ENCODE measurements at places on chromosomes 3 and 15. TPM values are rescaled to one million over a fixed set of nuclear protein-coding genes. Genes with fewer than 3 reads are reported as not detected.

The ISLR2 gene
- total RNA-seq: 0.88 TPM

The SCAANT1 gene
- not detected for total RNA-seq

DNA sequence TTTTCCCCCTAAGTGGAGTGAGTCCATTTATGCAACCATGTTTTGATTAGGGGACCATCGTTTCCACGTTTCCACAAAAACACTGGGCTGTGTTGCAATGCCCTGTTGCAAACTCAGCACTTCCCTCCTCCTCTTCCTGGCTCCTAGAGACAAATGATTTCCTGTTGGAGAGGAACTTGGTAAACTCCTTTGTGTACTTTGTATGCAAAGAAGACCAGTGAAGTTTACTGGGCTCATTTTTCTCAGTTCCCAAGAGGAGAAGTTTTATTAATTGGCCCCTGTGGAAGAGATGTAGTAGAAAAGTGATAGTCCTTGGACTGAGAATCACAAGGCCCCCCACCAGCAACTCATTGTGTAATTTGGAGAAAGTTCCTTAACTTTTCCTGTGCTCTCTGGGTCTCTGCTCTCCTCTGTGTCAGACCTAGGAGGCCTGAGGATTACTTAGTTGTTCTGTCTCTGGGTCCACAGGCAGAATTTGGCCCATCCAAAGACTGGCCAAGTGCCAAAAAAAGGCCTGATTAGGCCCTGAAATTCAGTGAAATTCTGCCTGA, 95.0 kb downstream of the ATG7 start:
- no peaks in the 10 kb centered on the region for H3K27me3 ChIP-seq
- H3K36me3 ChIP-seq: peaks cover 4% of the 10 kb centered on the region
- H3K4me1 ChIP-seq: no peaks in the 10 kb centered on the region
- no peak for DNase-seq

GRCh38 chr3:38253704-38254103, 11.9 kb upstream of the SLC22A13 start:
- H3K27ac ChIP-seq: no peak overlapping the region
- H3K36me3 ChIP-seq: peaks cover 6% of the 10 kb centered on the region
- no peak overlapping the region for H3K4me3 ChIP-seq
- H3K27me3 ChIP-seq: no peaks in the 10 kb centered on the region

DNA sequence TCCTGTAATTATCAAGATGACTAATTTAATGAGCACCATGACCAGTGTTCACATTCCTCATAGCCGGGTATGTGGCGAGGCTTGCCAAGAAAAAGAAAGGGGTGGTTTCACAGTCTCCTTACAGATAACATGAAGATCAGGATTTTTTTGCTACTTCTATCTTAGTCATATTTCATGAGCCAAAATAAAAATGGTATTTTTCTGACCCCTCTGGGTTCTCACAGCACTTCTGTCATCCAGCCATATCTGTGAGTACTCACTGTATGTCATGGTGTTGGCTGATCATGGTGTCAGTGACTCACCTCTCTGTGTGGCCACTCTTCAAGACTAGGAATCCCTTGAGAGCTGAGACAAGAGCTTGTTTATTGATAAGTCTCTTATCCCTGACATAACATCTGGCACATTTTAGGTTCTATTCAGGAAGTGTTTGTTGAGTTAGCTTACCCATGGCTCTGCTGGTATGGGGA, 130.5 kb upstream of the LMCD1 start:
- no peak overlapping the region for H3K27ac ChIP-seq
- no peak overlapping the region for H3K4me3 ChIP-seq
- H3K27me3 ChIP-seq: no peaks in the 10 kb centered on the region
- DNase-seq: no peak
- H3K4me1 ChIP-seq: no peaks in the 10 kb centered on the region

DNA sequence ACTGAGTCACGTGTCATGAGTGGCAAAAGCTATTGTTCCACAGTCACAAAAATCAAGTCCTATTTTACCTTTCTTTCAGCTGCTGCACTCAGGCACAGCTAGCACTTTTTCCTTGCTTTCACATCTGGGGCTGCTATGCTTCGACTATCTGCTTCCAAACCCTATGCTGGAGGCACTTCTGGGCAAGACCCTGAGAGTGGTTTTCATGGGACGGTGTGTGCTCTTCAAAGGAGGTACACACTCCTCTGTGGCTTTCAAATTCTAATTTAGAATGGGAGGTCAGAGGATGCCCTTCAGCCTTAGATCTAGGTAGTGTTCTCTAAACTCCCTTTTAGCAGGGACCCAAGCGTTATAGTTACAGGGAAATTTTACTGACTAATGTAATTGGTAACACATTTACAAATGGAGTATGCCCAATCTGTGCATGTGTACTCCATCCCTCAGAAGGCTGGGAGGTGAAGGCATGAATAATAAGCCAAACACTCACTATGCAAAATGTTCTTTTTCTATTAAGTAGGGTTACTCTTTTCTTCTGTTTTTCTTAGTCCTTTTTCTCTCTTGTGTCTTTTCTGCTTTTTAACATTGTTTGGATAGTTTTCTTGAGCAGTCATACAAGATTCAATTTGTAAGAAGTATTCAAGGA, 188.3 kb downstream of the LSAMP start:
- H3K4me1 ChIP-seq: no peaks in the 10 kb centered on the region
- no peaks in the 10 kb centered on the region for H3K27me3 ChIP-seq
- DNase-seq: no peak
